Activated T-cell treated with anti-CD3 and anti-CD28 coated beads, Interleukin-2, amount 50 U/mL, for 72 hours (primary cell): ENCODE measurements at places on chromosomes 2 and 18.
A peak's percentile ranks its signal among the peaks of the same experiment; 100 is the strongest.

DNA sequence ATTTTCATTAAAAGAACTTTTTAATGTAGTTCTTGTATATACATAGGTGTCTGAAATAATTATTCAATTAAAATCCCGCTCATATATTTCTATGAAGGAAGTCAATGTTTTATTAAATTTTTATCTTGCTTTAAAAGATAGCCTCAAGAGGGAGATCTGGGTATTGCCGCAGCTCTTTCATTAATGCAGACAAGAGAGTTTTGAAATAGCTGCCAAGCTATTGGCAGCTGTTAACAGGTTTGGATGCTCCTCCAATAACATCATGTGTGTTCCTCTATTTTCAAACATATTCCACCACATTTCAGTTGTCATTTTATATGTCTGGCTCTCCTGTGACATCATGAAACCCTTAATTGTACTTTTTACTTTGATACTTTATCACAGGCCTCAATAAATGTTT is 12.9 kb upstream of the NT5C1B start:
- no peak for DNase-seq

GRCh38 chr2:236010920-236011685 is 157.1 kb downstream of the GBX2 start:
- no peak for DNase-seq

DNA sequence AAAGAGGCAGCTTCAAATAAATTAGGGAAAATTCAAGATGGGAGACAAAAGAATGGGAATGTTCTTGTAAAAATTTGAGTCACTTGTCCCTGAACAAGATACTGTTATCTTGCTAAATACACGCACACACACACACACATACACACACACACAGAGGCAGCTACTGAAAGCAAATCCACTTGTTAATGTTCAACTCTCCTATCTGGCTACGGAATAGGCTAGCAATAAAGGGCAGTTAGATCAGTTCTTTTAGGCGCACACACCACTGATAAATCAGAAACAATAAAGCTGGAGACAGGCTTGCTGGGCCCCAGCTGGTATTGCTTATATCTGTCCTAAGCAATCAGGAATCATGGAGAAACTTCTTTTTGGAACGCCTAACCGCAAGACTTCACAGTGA is 461.6 kb downstream of the BCL11A start:
- no peak for DNase-seq

GRCh38 chr2:28248511-28248910 is 144.1 kb upstream of the FOSL2 start:
- no peak for DNase-seq

- no peak for DNase-seq
These were observed 8.2 kb downstream of the FBXO11 start for GRCh38 chr2:47897883-47898731.

DNA sequence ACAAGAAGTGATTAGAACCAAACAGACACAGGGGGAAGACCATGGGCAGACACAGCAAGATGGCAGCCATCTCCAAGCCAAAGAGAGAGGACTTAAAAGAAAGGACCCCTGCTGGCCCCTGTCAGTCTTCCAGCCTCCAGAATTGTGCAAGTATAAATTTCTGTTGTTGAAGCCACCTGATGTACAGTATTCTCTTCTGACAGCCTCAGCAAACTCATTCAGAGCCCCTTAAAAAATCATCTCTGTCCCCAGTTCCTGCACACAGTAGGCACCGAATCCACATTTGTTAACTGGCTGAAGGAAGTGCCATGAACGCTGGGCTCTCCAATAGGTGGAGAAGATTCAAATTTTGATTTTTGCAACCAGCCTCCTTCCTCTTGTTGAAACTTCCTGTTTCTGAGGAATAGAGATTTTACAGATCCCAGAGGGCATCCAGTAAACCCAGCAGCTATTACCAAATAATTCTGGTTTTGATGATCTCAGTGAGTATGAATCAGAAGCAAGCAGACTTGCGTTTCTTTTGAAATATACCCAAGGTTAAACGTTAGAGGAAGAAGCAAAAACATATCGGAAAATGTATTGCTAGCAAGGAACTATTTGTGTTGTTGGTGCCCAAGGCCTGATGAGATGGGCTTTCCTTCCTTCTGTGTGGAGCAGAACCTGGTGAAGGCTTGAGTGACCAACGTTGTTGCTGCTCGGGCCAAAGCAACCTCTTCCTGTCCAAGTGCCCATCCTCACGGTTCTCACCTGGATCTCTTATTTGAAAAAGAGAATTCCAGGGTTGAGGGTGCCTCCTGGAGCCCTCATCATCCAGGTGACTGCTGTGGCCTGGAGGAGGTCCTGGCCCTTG is 47.7 kb upstream of the PLB1 start:
- no peak for DNase-seq

- DNase-seq: no peak
These were observed 89.2 kb upstream of the LRATD1 start for GRCh38 chr2:14543284-14543683.

DNA sequence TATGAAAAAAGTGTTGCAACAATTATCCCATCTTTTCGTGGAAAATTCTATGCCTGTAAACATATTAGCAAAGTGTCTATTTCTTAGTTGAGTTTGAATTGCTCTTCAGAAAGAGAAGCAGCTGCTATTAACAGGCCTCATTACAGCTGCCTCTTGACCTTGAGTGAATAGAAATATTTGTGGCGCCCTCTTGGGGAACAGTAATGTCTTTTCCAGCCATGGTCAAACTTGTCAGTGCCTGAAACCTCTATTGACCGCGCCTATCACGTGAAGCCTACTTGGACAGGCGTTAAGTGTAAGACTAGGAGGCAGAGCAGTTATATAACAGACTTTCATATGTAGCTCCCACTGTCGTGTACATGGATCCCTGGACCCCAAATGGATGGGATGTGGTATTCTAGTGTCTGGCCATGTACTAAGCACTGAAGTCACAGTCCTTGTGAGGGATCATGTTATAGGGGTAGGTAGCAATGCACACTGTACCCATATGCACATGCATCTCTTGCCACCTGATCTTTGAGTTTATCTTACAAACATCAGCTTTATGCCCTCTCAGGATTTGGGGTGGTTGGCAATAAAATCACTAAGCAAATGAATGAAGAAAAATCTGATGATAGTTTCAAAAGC is 245.0 kb downstream of the PTGR3 start:
- peak; percentile 19 for DNase-seq

DNA sequence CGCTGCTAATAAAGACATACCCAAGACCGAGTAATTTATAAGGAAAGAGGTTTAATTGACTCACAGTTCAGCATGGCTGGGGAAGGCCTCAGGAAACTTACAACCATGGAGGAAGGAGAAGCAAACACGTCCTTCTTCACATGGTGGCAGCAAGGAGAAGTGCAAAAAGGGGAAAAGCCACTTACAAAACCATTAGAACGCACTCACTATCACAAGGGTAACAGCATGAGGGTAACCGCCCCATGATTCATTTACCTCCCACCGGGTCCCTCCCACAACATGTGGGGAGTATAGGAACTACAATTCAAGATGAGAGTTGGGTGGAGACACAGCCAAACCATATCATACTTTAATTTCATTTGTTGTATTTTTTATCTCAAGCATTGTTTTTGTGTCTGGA is 67.5 kb downstream of the ATP9B start:
- no peak for DNase-seq

DNA sequence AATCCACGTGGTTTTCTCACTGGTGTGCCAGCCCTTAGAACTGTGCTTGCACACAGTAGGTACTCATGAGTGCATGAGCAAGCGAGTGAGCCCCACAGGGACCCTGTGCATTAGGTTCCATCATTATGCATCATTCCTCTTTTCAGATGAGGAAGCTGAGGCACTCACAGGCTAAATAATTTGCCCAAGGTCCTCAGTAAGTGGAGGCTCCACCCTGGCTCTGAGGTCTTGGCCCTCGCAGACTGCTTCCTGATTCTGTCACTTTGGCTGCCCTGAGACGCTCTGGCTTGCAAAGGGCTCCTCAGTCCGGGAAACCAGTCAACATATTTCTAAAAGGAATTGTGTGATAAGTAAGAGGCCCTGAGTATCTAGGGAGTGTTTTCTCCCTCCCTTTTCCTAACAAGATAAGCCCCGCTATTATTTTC is 71.7 kb downstream of the IL1R2 start:
- DNase-seq: no peak

DNA sequence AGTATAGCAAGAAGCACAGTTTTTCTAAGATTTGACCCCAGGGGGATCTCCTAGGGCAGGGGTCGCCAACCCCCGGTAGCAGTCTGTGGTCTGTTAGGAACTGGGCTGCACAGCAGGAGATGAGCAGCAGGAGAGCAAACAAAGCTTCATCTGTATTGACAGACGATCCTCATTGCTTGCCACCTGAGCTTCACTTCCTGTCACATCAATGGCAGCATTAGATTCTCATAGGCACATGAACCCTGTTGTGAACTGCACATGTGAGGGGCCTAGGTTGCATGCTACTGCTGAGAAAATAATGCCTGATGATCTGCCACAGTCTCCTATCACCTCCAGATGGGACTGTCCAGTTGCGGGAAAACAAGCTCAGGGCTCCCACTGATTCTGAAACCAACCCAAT is 136.2 kb downstream of the RGPD3 start:
- no peak for DNase-seq

- DNase-seq: no peak
These were observed 1.5 kb downstream of the DLX2 start for GRCh38 chr2:172100935-172101820.

- DNase-seq: peak; percentile 46
These were observed 76.8 kb downstream of the ALPK2 start for GRCh38 chr18:58552057-58552461.

GRCh38 chr18:40868110-40868858 is 1086.8 kb upstream of the PIK3C3 start:
- DNase-seq: no peak

DNA sequence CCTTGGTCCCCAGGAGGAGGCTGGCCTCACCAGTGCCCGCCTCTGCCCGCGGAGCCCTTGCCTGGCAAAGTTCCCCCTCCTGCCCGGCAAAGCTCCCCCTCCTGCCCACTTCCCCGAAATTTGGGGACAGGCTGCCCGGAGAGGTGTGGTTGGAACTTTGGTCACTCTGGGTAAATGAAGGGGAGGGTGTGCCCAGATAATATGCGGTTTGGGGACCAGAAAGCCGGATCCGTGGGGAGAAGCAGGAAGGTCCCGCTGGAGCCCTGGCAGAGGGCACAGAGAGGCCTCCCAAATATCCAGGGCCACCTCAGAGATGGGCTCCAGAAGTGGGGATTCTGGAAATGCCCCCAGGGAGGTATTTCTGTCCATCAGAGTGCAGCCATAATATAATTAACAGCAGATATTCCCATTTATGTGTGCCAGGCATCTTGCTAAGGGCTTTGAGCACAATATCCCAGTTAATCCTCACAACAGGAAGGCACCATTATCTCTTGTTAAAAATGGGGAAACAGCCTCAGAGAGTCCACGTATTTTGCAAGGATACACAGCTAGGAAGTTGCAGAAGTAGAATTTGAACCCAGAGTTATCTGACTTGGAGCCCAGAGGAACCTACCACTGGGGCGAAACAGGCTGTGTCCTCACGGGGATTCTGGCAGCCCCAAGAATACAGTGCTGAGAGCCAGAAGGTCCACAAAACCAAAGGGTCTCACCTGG is 914 bp downstream of the STEAP3 start:
- no peak for DNase-seq

- DNase-seq: no peak
These were observed 24.7 kb downstream of the CLUL1 start for GRCh38 chr18:621291-622043.

DNA sequence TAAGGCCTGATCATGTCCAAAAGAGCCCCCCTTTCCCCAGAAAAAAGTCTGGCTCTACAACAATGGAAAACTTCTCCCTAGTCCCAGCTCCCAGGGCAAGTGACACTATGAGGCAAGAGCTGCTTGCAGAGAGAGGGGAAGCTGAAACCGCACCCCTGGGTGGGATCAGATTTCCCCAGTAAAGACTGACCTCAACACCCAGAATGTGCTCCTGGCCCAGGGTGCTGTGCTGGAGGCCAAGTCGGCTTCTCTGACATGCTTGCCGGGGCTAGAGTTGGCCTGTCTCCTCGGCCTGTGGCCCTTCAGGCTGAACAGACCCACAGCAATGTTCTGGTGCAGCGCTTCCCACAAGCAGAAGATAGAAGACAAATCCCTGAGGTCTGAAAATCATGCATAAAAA is 18.4 kb upstream of the ST8SIA3 start:
- no peak for DNase-seq

- DNase-seq: no peak
These were observed 153.1 kb downstream of the TTC27 start for GRCh38 chr2:32780961-32781360.

- DNase-seq: peak; percentile 11
These were observed 101.9 kb downstream of the NOL4 start for GRCh38 chr18:34122724-34123334.

DNA sequence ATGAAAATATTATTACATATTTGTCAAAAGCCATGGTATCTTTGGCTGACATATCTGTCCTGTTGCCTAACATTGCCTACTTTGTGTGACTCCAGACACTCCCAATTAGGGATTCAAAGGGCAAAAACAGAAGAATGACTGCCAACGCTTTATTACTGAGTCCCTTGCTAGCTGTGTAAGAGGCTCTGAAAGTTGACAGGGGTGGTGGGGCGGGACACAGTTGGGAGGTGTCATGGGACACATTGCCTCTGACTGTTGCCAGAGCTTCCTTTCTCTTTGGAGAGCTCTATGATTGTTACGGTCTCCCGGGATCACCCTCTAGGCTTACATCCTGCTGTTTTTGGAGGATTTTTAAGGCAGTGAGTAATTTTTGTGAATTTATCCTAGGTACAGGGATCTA is 249.6 kb upstream of the ACVR2A start:
- DNase-seq: no peak

DNA sequence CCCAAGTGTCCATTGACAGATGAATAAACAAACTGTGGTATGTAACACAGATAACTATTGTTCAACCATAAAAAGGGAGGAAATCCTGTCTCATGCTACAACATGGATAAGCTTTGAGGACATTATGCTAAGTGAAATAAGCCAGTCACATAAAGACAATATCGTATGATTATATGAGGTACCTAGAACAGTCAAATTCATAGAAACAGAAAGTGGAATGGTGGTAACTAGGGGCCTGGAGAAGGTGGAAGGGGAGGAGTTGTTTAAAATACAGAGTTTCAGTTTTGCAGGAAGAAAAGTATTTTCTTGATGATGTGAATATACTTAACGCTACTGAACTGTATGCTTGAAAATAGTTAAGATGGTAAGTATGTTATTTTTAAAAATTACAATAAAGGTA is 304.6 kb upstream of the CXCR4 start:
- DNase-seq: no peak

GRCh38 chr2:197599285-197599965 is 76.0 kb downstream of the RFTN2 start:
- peak; percentile 32 for DNase-seq

GRCh38 chr18:45962866-45963265 is 4.3 kb downstream of the EPG5 start:
- peak; percentile 24 for DNase-seq
